Chondrocyte (in vitro differentiated cells): ENCODE measurements at places on chromosomes 6 and 20. TPM values are rescaled to one million over a fixed set of nuclear protein-coding genes. Genes with fewer than 3 reads are reported as not detected.

The DNMT3B gene
- 2.0 to 4.8 TPM (median 4.7 TPM) in 3 replicates for total RNA-seq

DNA sequence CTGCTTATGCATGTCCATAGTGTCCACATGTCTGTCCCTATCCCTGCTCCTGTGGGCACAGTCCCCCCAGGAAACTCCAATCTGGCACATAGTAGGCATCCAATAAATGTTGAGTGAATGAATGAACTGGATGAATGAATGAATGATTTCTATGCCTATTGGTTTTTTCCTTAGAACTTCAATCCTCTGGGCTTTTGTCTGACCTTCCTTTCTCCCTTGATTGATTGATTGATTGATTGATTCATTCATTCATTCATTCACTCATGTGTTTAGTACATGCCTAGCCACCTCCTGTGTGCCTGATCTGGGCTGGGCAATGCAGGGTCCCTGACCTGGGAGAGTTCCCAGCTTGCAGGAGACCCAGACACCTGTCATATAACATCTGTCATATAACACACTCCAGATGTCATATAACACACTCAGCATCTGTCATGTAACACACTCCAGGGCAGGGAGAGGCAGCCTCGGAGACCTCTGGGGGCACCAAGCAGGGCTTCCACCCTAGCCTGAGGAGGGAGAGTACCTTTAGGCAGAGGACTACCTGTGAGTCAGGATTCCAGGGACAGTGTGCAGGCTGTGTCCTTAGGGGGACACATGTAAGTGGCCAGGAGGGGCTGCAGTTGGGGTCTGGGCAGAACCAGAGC lies 17.9 kb downstream of the VSTM2L start:
- H3K4me1 ChIP-seq, result peaks cover 24% of the 10 kb centered on the region
- peaks cover 2% of the 10 kb centered on the region for H3K27me3 ChIP-seq
- DNase-seq, result no peak
- no peak overlapping the region for H3K27ac ChIP-seq

The DSN1 gene
- 7.4 to 14.9 TPM (median 8.3 TPM) in 3 replicates for total RNA-seq

GRCh38 chr6:31399589-31400466 lies 3.6 kb upstream of the MICA start:
- no peaks in the 10 kb centered on the region for H3K27me3 ChIP-seq
- peak overlapping the region; percentile 91 for H3K27ac ChIP-seq
- DNase-seq, result no peak
- H3K36me3 ChIP-seq, result no peaks in the 10 kb centered on the region
- peak overlapping the region; percentile 100 for H3K4me3 ChIP-seq

The TP53TG5 gene
- total RNA-seq, result not detected in 3 replicates

DNA sequence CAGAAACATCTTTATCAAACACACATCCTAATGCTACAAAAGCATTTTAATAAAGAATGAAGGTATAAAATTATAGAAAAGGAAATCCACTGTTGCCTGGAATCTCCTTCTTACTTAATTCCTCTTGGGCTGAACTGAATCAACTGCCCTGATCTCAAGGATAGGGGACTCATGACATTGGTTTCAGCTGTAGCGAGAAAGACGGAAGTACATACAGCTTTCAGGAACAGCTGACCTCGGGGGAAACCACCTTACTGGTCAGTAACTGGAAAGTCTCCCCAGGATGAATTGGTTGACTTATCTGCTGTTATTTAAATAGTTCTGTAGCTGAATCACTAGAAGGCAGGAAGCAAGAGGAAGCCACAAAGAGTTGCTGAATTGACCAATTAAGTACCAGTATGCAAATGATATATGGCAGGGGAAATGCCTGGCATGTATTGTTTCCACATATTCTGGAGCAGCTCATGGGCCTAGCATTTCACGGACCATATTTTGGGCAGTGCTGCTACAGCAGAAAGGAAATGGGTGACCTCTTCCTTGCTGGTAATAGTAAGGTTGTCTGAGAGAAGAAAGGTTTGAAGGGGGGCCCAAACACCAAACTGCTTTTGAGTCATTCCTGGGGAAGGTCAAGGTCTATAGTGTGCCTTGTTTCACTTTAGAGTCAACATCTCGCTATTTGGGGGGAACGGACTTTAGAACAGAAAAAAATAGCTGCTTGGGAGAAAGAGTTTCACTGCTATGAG lies 43.7 kb upstream of the MAP7 start:
- H3K4me3 ChIP-seq, result no peak overlapping the region
- no peak for DNase-seq
- H3K36me3 ChIP-seq, result peaks cover 11% of the 10 kb centered on the region
- peaks cover 27% of the 10 kb centered on the region for H3K4me1 ChIP-seq
- no peaks in the 10 kb centered on the region for H3K27me3 ChIP-seq
- H3K27ac ChIP-seq, result peak overlapping the region; percentile 81
